ENCODE measurements at places on chromosomes 5 and 9.
A peak's percentile ranks its signal among the peaks of the same experiment; 100 is the strongest.

DNA sequence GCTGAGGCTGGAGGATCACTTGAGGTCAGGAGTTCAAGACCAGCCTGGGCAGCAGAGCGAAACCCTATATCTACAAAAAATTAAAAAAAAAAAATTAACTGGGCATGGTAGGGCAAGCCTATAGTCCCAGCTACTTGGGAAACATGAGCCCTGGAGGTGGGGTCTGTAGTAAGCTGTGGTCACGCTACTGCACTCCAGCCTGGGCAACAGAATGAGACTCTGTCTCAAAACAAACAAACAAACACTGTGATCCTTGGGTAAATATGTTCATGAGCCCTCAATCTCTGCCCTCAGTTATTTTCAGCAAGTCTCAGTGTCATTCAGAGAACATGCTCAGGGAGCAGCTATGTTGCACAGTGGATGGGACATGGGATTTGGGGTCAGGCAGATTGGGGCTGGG is 76.2 kb downstream of the PTTG1 start:
- no peak for DNase-seq

- DNase-seq = no peak
These were observed 104.0 kb upstream of the BNC2 start for GRCh38 chr9:16974436-16974835.

GRCh38 chr9:96651626-96652025 is 3.5 kb downstream of the PRXL2C start:
- no peak for DNase-seq

DNA sequence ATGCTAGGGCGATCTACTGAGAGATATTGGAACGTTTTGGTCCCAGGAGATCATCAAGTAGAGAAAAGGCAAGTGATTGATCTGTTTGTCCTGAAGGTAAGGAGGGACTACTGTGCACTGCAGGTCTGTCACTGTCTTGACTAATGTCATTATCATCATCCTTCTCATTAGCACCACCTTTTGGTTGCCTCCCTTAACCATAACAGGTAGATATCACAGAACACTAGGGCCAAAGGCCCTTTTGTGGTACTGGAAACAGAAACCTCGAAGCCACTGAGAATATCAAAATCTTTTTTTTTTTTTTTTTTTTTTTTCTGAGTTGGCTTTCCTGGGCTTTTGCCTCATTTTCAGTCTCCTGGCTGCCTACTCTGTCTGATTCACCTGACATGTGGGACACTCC is 134.0 kb downstream of the KCTD16 start:
- no peak for DNase-seq

DNA sequence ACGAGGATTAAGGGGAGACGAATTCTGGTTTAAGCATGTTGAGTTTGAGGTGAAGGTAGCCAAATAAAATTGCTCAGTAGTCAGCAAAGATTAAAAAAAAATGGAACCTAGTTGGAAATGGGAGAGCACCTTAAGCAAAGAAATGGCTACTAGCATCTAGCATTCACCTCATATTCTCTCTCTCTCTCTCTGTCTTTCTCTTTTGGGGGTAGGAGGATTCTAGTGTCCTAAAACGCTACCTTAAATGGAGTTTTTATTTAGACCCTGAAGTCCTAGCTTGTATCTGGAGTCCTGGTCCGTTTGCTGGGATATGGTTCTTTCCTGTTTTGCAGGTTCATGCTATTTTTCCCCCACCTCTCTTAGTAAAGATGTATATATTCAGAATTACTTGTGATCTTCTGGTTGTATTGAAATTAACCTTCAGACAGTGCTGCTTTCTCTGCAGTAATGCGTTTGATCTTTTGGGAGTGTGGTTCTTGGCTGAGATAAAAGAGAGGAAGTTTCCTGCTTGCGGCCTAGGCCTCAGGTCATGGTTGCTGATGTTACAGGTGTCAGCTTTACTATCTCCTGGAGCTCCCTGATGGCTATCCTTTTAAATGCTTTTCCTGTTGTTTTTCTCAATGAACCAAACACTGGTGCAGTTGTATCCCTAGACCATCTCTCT is 8.0 kb downstream of the TGFBR1 start:
- peak; percentile 8 for DNase-seq

GRCh38 chr5:130400091-130400490 is 495.8 kb downstream of the CHSY3 start:
- no peak for DNase-seq

DNA sequence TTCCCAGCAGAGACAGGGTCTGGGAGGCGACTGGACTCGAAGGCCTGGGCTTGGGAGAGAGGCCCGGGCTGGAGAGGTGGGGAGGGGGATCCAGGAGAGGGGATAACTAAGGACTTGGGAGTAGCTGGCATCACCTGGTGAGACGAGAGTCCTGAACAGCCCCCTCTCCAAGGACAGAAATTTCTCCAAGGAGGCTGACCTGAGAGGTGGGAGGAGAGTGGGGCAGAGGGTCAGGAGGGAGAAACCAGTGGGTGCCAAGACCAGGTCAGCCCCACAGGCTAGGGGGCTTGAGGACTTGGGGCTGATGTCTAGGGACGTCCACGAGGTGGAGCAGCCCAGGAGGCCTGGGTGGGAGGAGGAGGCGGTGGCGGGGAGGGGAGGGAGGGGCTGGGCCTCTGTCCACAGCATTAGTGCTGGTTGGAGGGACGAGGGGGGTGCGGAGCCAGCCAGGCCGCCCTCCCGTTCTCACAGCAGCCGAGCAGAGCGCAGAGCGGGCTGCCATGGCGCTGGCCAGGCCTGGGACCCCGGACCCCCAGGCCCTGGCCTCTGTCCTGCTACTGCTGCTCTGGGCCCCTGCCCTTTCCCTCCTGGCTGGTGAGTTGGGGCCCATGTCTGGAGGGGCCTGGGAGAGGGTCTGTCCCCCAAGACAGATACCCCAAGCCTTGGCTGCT is at the start of gene CRB2:
TSS of gene CRB2 (plus strand) at position 437 of the 671 bp plus-strand sequence. CDS start at position 501, 64 bp downstream.
- DNase-seq = no peak

- DNase-seq = no peak
These were observed 77.3 kb downstream of the AMBP start for GRCh38 chr9:114000671-114001409.
